ENCODE measurements at places on chromosomes 12 and 14. TPM values are rescaled to one million over a fixed set of nuclear protein-coding genes. Genes with fewer than 3 reads are reported as not detected.

Gene FOXN3
- 11.7 TPM for total RNA-seq

Gene GALNT9
- total RNA-seq, result not detected

Gene KRT3
- total RNA-seq, result not detected

Gene CYP27B1
- 3.2 TPM for total RNA-seq

Gene IL23A
- not detected for total RNA-seq

Gene KRT75
- 1.1 TPM for total RNA-seq

Gene PLA2G1B
- total RNA-seq, result not detected

Gene SRRM4
- total RNA-seq, result not detected

Gene MGST1
- total RNA-seq, result 79.8 TPM

Gene COX8C
- not detected for total RNA-seq

Gene CMA1
- not detected for total RNA-seq

Gene DAO
- total RNA-seq, result not detected

Gene PIANP
- total RNA-seq, result not detected

Gene DIO2
- not detected for total RNA-seq

Gene PLEKHA5
- 22.4 TPM for total RNA-seq

Gene CCDC196
- not detected for total RNA-seq

Gene KRT85
- not detected for total RNA-seq

Gene NXPH4
- 1.9 TPM for total RNA-seq

Gene RNASE4
- 7.2 TPM for total RNA-seq

Gene SLC2A13
- 7.5 TPM for total RNA-seq

Gene IAPP
- total RNA-seq, result not detected

Gene KRT74
- total RNA-seq, result not detected

Gene DPY19L2
- total RNA-seq, result under 0.01 TPM
